ENCODE measurements at places on chromosomes 7 and 10.

DNA sequence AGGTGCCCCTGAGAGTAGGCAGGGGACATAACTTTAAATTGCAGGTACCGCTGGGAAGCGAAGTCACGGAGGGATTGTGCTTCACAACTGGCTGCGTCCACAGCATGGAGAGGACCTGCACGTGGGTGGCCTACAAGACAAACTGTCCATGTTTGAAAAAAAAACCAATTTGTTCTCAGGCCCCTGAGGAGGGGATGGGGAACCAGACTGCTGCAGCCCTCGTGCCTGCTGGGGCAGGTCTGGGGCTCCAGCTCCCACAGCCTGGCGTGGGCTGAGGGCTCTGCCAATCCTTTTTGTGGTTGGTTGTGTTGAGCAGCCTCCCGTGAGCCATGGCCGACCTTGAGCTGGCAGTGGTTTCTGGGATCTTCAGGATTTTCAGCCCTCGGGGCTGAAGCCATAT lies 9.7 kb downstream of the SFRP5 start:
- DNase-seq = no peak

DNA sequence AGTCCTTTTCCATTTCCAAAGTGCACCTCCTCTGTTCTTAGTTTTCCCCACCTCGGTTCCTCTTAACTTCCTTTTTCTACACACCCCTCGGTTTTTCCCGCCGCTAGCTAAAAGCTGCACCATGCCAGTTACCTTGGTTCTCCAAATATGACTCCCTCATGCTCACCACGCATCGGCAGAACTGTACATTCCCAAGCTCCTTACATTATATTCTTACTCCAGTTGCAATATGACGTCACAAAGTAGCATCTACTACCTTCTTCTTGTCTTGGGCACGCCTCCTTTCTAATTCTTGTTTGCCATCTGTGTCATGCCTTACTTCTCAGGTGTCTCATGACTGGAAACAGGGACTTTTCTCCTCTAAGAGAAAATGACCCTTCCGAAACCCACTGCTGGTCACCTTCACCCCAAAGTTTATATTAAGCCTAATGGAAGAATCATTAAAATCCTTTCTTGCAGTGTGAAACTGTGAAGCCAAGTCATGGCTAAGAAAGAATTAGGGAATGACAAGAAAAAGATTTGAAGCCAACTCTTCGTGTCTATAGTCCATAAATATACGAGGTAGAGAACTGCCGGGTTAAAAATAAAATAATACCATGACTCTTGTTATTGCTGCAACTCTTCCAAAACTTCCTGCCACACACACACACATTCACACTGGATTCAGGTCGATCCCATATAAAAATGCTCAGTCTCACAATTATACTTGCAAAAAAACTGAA lies 1.7 kb downstream of the ESYT2 start:
- no peak for DNase-seq

DNA sequence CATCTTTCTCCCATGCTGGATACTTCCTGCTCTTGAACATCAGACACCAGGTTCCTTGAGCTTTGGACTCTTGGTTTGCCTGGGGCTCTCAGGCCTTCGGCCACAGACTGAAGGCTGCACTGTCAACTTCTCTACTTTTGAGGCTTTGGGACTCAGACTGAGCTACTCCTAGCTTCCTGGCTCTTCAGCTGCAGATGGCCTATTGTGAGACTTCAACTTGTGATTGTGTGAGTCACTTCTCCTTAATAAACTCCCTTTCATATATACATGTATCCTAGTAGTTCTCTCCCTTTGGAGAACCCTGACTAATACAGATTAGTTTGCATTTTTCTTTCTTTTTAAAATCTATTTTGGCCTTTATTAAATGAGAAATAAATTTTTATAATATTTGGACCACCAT lies 276.2 kb upstream of the SEMA3C start:
- DNase-seq = no peak

- no peak for DNase-seq
Observed at GRCh38 chr10:18231480-18231879, 91.3 kb downstream of the CACNB2 start.

GRCh38 chr10:77541247-77541646 lies 96.4 kb downstream of the KCNMA1 start:
- DNase-seq = no peak

GRCh38 chr10:6841761-6842160 lies 261.7 kb upstream of the PRKCQ start:
- DNase-seq = no peak

GRCh38 chr7:24354456-24354855 lies 70.5 kb downstream of the NPY start:
- no peak for DNase-seq

DNA sequence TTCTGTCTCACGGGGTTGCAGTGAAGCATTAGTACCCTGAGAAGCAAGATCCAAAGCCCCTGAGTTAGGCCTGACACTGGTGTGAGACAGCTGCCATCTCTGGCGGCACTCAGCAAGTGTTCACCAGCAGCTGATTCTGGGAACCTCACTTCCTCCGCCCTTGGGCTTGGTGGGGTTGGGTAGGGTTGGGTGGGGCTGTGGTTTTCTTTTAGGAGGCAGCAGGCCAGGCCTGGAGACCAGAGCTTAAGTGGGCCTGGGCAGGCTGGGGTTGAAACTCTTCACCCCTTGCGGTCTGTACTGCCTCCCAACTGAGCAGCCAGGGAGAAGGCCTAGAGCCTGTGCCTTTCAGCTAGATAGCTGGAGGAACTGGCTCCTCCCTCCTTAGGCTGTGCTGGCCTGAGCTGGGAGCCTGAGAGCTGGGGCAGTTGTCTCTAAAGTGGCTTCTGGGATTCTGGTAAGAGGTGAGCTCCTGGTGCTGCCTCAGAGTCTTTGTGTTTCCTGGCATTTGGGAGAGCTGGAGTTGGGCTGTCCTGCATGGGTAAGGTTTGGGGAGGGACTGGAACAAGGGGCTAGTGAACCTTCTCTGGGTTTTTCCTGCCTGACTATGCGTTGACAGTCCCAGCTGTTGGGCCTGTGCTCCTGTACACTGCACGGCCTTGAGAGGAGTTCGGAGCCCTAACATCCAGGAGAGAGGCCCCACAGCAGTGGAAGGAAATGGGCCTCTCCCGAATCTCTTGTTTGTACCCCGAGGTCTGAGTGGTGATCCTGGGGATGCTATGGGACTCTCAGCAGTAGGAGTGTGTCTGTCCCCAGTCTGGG lies 5.1 kb downstream of the TSPAN14 start:
- DNase-seq = peak; percentile 63

DNA sequence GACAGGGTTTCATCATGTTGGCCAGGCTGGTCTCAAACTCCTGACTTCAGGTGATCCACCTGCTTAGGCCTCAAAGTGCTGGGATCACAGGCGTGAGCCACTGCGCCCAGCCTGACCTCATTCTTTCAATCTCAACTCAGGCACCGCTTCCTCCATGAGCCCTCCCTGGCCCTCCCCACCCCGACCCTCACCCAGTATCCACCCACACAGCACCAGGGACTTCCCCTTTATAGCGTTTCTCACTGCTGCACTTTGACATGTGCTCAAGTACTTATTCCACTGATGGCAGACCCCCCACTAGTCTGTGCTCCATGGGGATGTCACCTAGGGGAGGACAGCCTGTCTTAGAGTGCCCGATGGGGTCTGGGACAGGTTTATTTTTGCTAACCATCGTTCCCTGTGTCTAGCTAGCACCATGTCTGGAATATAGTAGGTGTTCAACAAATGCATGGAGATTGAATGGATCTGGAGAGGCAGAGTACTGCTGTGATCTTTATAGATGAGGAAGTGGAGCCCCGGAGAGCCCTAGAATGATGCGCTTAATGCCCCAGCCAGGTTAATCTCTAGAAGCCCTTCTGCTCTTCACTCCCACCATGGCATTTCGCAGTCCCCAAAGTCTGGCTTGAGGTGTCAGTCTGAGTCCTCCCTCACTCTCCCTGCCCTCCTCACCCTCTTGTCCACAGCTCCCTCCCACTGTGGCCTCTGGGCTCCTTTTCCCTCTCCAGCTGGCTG lies 258.8 kb downstream of the RPS24 start:
- DNase-seq = no peak

- DNase-seq = no peak
Observed at GRCh38 chr10:61825628-61826027, 75.9 kb upstream of the ARID5B start.

Measured in stimulated activated CD4-positive, alpha-beta T cell treated with anti-CD3 and anti-CD28 coated beads, Interleukin-2, amount 100 ng/mL, for 24 hours (primary cell).